ENCODE measurements at places on chromosomes 16 and 17.

DNA sequence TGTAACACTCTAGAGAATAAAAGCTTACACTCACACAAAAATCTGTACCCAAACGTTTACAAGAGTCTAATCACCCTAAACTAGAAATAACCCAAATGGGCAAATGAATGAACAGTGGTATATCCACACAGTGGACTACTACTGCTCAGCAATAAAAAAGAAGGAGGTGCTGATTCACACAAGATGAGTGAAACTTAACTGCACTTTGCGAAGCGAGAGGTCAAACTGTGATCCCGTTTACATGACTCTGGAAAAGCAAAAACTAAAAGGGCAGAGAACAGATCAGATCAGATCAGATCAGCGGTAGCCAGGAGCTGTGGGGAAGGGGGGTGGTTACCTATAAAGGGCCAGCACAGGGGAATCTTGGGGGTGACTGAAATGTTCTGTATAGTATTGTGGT is 113.4 kb downstream of the TRIM37 start:
- no peak for DNase-seq

GRCh38 chr17:57811638-57812280 is 38.1 kb downstream of the MRPS23 start:
- no peak for DNase-seq

DNA sequence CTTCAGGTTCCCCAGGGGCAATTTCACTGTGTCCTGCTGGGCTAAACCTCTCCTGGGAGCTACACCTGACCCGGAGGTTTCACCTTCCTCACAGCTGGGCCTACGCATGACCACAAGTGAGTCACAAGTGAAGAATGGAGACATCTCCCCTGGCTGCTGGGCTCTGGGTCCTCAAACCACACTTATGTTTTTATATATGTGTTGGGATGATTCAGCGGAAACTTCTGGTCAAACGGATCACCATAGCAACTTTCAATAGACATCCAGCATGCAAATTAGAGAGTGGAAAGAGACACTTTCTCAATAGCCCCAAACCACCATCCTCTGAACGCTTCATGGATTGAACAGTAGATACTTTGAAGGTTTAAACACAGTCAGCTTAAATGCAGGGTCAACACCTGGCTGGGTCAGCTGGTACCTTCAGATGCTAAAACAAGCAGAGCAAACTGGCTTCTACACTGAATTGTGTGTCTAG is 28.0 kb upstream of the MAF start:
- no peak for DNase-seq

- no peak for DNase-seq
Observed at GRCh38 chr17:29504711-29505110, 62.1 kb downstream of the ABHD15 start.

- DNase-seq = no peak
Observed at GRCh38 chr17:72187556-72187955, 66.7 kb downstream of the SOX9 start.

- no peak for DNase-seq
Observed at GRCh38 chr16:58458606-58459343, 41.2 kb upstream of the NDRG4 start.

GRCh38 chr16:13376174-13376573 is 474.8 kb downstream of the SHISA9 start:
- DNase-seq = no peak

GRCh38 chr16:24854607-24855171 is 8.9 kb downstream of the SLC5A11 start:
- DNase-seq = no peak

GRCh38 chr17:8382880-8383142 is 182 bp downstream of the RPL26 start:
- no peak for DNase-seq

DNA sequence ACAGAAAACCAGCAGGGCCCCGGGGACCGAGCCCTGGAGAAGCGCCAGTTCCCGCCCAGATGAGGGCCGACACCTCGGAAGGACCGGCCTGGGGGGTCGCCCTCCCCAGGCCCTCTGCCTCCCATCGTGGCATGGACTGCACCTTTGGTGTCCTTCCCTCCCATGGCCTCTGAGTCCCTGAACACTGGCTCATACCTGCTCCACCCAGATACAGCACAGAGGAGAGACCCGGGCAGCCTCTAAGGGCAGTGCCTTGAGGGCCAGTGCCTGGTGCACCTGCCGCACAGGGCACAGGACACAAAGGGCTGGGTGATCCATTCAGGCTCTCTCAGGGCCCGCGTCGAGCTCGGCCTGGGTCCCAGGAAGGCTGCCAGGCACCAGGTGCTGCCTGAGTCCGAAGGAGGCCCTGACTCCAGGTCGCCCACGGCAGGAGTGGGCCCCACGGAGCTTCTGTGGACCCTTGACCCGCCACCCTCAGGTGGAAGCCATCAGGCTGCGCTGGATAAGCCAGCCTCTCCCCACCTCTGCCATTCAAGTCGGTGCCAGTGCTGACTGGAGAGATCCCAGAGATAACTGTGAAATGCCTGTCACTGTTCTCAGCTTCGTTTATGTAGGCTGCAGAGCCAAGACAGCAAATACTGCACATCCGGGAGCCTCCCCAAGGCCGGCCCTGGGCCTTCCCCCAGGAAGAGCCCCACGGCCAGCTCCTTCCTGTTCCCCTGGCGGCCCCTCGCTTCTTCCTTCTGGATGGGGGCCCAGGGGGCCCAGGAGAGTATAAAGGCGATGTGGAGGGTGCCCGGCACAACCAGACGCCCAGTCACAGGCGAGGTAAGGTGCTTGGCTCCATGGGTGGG is at the start of gene ZG16B:
Gene ZG16B (plus strand): TSS at position 803 of the 854 bp plus-strand sequence. CDS start 139 bp downstream, outside the sequence.
- no peak for DNase-seq

DNA sequence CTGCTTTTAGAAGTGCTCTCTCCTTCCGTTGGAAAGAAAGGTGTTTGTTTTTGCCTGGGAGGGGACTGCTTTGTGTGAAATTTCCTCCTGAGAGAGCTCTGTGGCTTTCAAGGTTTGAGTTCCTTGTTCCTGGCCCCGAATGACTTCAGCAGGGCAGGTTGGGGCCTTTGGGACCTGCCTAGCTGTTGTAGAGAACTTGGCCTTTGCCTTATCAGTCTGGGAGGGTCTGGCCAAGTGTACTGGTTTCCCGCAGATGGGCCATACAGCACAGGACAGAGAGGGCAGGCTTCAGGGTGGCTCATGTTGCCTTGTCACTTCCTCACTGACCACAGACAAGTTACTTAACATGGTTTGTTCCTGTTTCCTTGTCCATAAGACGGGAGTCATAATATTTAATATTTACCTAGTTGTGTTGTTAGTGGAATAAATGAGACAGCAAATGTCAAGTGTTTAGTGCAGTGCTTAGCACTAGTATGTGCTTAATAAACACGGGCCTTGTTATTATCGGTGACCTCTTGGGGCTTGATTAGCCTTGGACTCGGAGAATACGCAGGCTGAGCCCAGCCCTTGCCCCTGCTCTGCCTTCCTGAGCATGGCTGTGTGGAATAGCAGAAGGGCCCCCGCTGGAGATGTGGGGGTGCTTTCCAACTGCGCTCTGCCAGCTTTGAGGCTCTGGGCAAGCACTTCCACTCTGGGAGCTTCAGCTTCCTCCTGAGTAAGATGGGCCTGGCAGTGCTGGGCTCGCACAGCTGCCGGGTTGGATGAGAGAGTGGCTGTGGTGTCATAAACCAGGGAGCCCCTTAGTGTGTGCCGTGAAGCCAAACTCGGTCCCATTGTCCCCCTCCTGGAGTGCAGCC is 6.6 kb downstream of the PRSS8 start:
- DNase-seq = no peak

DNA sequence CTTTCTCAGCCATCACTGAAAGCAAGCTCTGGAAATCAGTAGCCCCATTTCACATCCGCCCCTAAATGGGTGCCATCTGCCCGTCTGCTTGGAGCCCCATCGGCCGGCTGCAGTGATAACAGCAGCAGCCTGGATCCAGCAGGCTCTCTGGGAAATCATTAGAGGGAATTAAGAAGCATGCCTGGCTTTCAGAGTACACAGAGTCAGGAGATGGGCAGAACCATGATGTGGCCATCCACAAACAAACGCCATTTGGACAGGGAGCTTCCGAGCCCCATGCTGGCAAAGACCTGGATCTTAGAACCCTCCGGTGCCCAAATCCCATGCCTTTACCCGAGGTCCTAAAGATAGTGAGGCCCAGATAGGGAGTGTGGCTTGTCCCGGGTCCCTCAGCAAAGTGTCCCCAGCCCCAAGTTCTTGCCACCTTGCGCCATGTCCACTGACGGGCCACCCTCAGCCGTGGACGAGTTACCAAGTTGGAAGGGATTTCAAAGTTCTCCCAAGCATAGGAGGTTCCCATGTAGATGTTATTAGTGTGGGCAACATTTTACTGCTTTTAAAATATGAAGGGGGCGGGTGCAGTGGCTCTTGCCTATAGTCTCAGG is 1.0 kb upstream of the LITAF start:
- DNase-seq = peak; percentile 58

DNA sequence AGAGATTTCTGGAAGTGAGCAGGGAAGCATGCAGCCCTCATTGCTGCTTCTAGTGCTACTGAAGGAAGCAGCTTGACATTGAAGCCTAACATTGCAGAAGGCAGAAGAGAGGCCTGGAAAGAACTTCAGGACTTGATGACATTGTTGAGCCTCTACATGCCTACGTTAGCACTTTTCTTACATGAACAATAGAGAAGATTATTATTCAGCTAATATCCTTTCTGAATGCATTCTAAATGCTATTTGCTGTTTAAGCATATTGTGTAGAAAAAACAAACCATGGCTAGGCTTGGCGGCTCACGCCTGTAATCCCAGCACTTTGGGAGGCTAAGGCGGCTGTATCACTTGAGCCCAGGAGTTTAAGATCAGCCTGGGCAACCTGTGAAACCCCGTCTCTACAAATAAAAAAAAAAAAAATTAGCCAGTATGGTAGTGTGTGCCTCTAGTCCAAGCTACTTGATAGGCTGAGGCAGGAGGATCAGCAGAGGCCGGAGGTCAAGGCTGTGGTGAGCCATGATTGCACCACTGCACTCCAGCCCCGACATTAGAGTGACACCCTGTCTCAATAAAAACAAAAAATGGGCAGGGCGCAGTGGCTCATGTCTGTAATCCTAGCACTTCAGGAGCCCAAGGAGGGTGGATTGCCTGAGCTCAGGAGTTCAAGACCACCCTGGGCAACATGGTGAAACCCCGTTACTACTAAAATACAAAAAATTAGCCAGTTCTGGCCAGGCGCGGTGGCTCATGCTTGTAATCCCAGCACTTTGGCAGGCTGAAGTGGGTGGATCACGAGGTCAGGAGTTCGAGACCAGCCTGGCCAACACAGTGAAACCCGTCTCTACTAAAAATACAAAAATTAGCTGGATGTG is 2.2 kb upstream of the AURKB start:
- DNase-seq = no peak

DNA sequence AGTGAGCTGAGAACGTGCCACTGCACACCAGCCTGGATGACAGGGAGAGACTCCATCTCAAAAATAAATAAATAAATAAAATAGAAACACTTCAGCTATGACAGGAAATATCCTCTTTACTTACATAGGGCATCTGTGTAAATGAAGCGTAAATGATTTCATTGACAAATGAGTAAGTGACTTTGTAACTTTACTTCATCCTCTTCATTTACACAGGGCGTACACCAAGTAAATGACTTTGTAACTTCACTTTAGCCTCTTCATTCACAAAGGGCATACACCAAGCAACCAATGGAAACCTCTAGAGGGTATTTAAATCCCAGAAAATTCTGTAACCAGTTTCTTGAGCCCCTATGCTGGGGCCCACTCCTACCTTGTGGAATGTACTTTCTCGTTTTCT is 16.2 kb upstream of the KLHDC4 start:
- DNase-seq = no peak

GRCh38 chr17:79752175-79752574 is 21.4 kb downstream of the ENPP7 start:
- no peak for DNase-seq

DNA sequence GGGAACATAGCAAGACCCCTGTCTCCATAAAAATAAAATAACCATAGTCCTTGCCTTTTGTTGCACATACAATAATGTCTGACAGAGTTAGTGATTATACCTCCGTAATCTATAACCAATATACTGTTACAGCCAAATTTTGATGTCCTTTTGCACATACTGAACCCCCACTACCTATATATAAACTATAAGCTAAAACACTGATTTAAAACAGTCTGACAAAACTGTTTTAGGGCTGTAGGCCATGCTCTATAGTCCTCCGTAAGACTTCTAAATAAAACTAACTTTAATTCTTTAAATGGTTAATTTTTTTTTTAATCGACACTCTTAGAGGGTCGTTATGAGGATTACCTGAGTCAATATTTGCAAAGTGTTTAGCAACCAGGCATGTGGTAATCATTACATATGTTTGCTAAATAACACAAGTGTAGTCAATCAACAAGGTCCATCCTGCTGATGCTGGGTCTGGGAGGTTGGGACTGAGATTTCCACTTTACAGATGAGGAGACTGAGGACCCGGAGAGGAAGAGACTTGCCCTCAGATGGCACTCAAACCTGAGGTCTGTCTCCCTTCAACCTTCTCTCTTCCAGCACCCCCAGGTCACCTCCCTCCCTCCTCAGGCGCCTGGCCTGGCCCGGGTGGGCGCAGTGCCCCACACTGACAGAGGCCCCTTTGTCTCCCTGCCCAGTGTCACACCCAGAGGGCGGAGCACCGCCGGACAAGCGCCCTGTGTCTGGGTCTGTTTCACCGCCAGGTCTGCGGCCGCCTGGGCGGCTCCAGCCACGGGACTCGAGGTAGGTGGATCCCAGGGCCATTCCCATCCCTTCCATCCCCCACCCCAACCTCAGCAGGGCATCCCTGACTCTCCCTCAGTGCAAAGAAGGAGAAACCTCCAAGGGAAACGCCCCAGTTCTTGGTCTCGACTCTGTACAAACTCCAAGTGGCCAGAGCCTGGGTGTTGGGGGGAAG is 10.3 kb downstream of the ZNF385C start:
- DNase-seq = no peak

DNA sequence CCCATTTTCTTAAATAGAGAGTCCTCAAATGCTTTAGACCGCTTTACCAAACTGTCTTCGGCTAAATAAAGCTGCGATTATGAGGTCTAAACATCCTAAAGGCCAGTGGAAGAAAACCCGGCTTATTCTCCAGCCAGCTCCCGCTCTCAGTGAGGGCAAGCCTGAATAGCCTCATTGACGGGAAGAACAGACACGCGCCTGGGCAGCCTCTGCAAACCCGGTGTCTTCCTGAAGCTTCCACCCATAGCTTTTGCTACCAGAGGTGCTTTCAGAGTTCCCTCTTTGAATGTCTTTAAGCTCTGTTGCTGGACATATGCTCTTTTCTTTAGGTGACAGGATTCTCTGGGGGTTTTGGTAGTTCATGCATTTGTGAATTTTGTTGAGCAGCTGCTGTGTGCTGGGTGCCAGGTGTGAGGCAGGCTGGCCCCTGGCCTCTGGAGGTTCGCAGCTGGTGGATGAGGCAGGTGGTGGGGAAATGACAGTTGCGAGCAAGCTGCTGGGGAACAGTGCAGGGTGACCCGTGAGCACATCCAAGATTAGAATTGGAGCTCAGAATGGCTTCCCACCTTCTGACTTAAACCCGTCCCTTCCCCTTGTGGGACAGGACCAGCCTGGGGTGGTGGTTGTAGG is 44.7 kb downstream of the CRISPLD2 start:
- peak; percentile 33 for DNase-seq

GRCh38 chr16:2939968-2940367 is 24.1 kb upstream of the KREMEN2 start:
- no peak for DNase-seq
